ENCODE measurements at places on chromosomes 2 and 18. TPM values are rescaled to one million over a fixed set of nuclear protein-coding genes. Genes with fewer than 3 reads are reported as not detected.

DNA sequence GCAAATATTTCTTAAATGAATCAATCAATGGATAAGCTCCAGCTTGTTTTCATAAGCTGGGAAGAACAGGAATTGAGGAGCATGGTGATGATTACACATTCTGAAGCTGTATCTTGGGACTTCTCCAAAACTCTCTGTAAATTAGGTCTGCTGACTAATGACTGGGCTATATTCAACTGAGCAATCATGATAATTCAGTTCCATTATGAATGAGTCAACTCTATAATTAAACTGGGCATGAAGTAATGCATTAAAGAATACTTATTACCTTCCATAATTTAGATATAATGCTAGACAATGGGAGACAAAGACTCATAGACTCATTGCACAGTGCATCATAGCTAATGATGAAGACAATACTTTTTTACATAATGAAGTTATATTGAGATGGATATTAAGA is 207.4 kb downstream of the CBLN2 start:
- no peak for DNase-seq

- DNase-seq, result peak; percentile 75
Measured at GRCh38 chr18:23498877-23499276, 4.4 kb upstream of the RMC1 start.

Gene CYRIA
- total RNA-seq, result 10.9 TPM

Gene NCKAP1
- 188 TPM for total RNA-seq

Gene MCM6
- total RNA-seq, result 20.2 TPM

DNA sequence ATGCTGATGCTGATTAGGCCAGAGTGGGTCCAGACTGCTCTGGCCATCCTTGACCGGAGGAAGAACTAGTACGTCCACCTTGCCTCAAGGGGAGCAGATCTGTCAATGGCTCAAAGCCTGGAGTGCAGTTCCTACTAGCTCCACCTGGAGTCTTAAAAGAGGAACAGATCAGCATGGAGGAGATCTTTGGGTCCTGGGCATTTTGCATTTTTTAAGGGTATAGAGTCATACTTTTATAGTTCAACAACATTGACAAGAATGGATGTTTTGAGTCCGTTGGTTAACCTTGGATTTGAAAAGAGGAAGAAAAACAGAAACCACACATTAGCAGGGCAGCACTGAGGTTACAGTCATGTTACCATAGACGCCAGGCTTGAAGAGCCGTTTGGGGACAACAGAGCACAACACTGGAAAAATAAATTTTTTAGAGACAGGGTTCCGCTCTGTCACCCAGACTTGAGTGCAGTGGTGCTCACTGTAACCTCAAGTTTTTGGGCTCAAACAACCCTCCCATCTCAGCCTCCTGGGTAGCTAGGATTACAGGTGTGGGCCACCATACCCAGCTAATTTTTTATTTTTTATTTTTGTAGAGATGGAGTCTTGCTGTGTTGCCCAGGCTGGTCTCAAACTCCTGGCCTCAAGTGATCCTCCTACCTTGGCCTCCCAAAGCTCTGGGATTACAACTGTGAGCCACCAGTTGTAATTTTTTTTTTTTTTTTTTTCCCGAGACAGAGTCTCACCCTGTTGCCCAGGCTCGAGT is 78.5 kb downstream of the PRKCE start:
- DNase-seq, result no peak

- DNase-seq, result no peak
Measured at GRCh38 chr2:173858291-173858731, 106.9 kb downstream of the SP3 start.

GRCh38 chr2:31170071-31170698 is 31.9 kb upstream of the GALNT14 start:
- peak; percentile 75 for DNase-seq

Gene TPO
- 4.4 TPM for total RNA-seq

DNA sequence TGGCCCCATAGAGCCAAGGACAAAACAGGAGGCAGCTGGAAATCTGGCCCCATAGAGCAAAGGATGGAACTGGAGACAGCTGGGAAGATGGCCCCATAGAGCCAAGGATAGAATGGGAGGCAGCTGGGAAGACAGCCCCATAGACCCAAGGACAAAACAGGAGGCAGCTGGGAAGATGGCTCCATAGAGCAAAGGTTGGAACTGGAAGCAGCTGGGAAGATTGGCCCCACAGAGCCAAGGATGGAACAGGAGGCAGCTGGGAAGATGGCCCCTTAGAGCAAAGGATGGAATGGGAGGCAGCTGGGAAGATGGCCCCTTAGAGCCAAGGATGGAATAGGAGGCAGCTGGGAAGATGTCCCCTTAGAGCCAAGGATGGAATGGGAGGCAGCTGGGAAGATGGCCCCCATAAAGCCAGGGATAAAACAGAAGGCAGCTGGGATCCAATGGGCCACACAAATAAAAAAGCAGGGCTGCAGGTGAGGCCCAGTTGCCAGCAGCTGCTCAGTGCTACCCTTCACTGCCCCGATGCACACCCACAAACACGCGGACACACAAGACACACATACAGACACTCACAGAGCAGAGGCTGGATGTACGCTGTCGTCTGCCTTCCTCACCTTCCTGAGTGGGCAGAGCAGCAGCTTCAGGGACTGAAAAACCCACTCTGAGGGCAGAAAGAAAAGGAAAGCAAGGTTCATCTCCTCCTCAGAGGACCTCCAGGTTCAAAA is 505.4 kb upstream of the MYT1L start:
- DNase-seq, result no peak

DNA sequence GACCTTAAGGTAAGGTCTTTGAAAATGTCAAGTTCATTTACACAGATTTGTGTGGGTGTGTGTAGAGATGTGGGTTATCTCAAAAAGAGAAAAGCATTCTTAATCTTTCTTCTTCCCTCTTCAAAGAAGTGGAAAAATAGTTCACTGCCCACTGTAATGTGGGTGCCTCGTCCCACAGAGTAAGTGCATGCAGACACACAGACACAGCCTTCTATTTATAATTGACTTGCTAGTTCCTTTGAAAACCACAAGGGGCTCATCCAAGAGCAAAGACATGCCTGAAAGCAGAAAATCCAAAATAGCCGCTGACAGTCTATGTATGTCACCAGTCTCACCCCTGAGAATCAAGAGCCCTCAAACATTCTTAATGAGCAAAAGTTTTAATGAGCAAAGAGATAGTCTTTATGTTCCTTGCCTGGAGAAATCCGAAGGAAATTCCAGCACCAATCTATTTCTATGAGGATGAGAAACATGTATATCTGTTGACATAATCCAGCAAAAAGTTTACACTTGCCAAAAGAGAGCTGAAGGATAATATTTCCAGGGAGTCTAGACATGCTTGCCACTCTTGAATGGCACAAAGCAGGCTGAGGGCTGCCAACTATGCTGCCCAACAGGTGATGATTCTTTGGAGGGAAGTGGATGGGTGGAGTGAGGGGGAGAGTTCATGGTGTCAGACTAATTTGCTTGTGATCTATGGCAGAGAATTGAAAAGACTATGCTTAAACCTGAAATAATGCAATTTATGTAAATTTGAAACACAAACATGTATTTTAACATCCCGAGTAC is 93.9 kb downstream of the ACVR1 start:
- peak; percentile 47 for DNase-seq

- DNase-seq, result no peak
Measured at GRCh38 chr18:13225261-13225660, 6.7 kb downstream of the LDLRAD4 start.
